ENCODE measurements at places on chromosomes 5 and 9.

DNA sequence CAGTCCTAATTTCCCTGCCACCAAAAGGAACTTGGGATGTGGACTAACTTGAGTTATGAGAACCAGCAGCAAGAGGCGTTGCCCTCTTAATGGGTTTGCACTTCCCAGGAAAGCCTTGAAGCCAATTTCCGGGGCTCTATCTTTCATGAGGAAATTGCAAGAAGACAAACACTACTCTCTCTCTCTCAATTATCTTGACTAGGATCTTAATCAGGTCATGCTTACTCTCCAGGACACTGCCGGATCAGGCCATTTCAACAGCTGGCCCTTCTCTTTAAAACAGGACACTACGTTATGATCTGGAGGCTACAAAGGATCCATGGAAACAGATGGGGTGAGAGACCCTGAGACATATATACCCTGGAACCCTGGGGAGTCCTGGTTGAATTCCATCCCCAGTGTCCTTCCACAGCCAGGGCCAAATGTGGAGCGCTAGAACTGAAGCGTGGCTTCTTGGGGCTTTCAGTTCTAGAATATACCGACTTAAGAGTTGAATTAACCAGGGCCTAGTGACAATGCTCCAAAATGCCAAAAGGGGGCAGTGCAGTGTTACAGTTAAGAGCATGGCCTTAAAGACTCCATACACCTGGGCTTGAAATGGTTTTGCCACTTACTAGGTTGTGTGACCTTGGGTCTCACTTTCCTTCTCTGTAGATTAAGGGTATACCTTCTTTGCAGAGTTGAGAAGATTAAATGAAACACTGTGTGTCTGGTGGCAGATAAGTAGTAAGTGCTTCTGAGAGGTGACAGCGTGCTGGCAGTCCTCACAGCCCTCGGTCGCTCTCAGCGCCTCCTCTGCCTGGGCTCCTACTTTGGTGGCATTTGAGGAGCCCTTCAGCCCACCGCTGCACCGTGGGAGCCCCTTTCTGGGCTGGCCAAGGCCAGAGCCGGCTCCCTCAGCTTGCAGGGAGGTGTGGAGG lies 21.1 kb downstream of the FAM219A start:
- peak; percentile 39 for DNase-seq

DNA sequence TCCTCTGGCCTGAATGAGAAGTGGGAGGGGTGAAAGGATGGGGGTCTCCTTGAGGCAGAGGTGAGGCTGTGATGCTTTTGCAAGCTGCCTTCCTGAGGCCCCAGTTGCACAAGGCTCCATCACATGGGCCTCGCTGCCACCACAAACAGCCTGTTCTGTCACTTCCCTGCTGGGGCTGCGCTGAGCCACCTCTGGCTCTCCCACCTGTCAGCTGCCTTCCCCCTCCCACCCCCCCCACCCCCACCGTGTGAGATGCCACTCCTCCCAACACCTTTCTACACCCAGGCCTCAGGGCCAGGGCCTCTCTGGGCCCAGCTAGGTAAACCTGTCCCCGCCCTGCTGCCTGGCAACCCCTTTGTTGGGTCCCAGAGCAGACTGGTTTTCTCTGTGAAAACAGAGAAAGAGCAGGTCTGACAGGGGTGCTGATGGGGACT lies 4.5 kb upstream of the PDLIM4 start:
- no peak for DNase-seq

GRCh38 chr5:126808521-126808988 lies 31.6 kb downstream of the LMNB1 start:
- DNase-seq = no peak

- DNase-seq = no peak
Observed at GRCh38 chr9:20219437-20219836, 402.9 kb downstream of the MLLT3 start.
